ENCODE measurements at places on chromosomes 16 and 17. TPM values are rescaled to one million over a fixed set of nuclear protein-coding genes. Genes with fewer than 3 reads are reported as not detected.

Gene GSDMA
- 0.41 TPM for total RNA-seq

Gene COQ9
- 8.1 TPM for total RNA-seq

Gene APRT
- 171 TPM for total RNA-seq

Gene PRDM7
- not detected for total RNA-seq

Gene CSH1
- not detected for total RNA-seq

Gene TBC1D3I
- total RNA-seq, result 0.41 TPM

Gene ZDHHC1
- not detected for total RNA-seq

Gene TNFSF12
- 11.3 TPM for total RNA-seq

Measured in CD8-positive, alpha-beta T cell (primary cell).